ENCODE measurements at places on chromosomes 16 and 17. TPM values are rescaled to one million over a fixed set of nuclear protein-coding genes. Genes with fewer than 3 reads are reported as not detected.

DNA sequence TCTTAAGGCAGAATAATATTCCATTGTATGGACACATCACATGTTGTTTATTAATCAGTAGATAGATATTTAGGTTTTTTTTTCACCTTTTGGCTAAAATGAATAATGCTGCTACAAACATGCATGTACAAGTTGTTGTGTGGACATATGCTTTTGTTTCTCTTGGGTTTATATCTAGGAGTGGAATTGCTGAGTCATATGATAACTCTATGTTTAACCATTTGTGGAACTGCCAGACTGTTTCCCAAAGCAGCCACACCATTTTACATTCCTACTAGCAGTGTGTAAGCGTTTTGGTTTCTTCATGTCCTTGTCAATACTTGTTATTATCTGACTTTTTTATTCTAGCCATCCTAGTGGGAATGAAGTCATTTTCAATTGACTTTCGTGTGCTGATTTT, 21.3 kb downstream of the CYLD start:
- DNase-seq = no peak

GRCh38 chr16:58046936-58047335, 21.4 kb downstream of the MMP15 start:
- DNase-seq = no peak

DNA sequence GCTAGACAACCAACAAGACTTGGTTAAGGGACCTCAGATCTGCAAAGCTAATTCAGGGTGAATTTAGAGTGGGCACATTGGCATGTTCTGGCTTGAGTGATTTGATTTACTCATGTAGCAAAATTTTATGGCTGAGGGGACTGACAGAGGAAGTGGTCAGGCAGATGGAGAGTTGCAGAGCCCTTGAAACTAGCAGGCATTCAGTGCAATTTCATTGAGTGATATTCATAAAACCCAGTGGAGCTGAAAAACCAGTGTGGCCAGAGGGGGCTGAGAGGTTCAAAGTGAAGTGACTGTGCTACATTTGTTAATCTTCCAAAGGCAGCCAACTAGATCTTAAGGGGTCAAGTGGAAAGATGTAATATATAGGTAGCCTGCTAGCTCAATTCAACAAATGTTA, 2.2 kb upstream of the TMEM94 start:
- DNase-seq = no peak

The C16orf92 gene
- total RNA-seq = not detected

GRCh38 chr17:82662711-82663261, 14.5 kb upstream of the WDR45B start:
- DNase-seq = no peak

The JPH3 gene
- 7.1 TPM for total RNA-seq

The CBX8 gene
- 15.2 TPM for total RNA-seq

- DNase-seq = no peak
These were observed 95.0 kb downstream of the RAB11FIP4 start for GRCh38 chr17:31486351-31487062.

DNA sequence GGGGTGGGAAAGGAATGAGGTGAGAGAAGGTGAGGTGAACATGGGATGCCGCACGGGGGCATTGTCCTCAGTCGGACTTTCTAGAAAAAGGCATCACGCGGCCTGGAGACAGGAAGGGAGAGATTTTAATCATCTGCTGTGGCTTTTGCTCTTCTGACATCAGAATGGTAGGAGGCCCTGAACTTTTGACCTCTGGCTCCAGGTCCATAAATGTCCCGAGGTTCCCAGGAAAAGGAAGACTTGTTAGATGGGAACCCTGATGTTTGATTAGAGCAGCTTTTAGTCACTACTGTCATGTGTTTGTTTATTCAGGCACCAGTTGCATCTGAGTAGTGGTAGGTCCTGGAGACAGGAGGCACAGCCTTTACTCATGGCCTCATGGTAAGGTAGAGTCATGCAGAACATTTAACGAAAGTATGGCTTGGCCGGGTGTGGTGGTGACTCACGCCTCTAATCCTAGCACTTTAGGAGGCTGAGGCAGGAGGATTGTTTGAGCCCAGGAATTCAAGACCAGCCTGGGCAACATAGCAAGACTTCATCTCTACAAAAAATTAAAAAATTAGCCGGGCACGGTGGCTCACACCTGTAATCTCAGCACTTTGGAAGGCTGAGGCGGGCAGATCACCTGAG, 203.1 kb downstream of the MSI2 start:
- no peak for DNase-seq

The SLC5A2 gene
- total RNA-seq = not detected

The RAD51C gene
- 67.6 TPM for total RNA-seq

GRCh38 chr17:6657633-6658287, 6.2 kb downstream of the C17orf100 start:
- DNase-seq = no peak

The SGCA gene
- total RNA-seq = 1.5 TPM

DNA sequence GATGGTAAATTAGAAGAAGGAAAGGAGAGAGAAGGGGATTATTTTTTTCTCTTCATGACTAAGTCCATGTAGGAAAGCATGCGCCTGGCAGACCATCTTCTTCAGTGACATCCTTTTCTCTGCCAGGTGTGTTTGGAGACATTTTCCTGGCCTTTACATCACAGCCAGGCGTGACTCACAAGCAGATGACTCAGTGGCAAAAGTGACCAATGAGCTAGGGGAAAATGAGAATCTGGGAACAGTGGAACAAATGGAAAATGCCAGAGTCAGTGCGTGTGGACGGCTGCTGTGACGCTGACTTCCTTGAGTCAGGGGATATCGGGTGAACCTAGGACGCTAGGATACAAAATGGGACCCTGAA, 9.4 kb downstream of the KIAA0513 start:
- no peak for DNase-seq

The ADORA2B gene
- 1.9 TPM for total RNA-seq

DNA sequence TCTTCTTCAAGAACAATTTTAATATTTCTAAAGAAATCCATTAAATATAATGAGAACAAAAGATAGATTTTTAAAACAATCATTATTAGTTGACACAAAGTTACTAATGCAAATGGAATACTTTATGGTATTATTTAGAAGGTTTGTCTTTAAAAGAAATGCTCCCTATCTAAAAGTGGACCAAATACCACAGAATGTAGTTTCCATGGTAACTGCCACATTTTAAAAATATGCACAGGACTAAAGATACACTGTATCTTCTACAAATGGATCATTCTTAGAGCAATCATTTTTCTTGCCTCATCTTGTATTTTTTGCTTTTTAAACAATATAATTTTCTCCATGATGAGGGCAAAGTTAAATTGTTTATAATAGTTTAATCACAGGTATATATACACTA, 296.0 kb downstream of the CEP112 start:
- no peak for DNase-seq

GRCh38 chr16:78744796-78745107, 645.3 kb downstream of the WWOX start:
- DNase-seq = no peak

The HLF gene
- 0.11 TPM for total RNA-seq

The IRX6 gene
- not detected for total RNA-seq

GRCh38 chr16:81018496-81018895, 11.5 kb downstream of the CENPN start:
- no peak for DNase-seq

The DNAH9 gene
- total RNA-seq = 0.62 TPM

- no peak for DNase-seq
These were observed 102.9 kb downstream of the HIC1 start for GRCh38 chr17:2157675-2158395.

DNA sequence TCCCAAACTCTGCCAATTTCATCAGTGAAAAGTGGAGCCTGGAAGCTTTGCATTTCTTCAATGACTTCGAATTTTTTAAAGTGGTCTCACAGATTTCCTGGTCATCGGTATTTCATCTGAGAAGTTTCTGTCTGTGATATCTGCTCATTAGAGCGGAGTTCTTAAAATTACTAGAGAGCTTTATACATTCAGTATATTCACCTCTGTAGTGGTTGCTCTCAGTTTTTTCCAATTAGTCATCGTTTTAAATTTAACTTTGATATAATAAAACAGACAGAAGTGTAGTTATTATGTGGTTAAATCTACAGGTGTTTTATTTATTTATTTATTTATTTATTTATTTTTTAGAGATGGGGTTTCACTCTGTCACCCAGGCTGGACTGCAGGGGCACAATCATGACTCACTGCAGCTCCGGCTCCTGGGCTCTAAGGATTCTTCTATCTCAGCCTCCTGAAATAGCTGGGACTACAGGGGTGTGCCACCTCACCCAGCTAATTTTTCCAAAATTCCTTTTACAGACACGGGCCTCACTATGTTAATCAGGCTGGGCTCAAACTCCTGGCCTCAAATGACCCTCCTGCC, 16.0 kb downstream of the ARHGAP17 start:
- DNase-seq = no peak

- peak; percentile 22 for DNase-seq
These were observed 35.9 kb downstream of the HSBP1 start for GRCh38 chr16:83843657-83844056.

- peak; percentile 39 for DNase-seq
These were observed 23.7 kb downstream of the HELZ start for GRCh38 chr17:67221062-67221998.

DNA sequence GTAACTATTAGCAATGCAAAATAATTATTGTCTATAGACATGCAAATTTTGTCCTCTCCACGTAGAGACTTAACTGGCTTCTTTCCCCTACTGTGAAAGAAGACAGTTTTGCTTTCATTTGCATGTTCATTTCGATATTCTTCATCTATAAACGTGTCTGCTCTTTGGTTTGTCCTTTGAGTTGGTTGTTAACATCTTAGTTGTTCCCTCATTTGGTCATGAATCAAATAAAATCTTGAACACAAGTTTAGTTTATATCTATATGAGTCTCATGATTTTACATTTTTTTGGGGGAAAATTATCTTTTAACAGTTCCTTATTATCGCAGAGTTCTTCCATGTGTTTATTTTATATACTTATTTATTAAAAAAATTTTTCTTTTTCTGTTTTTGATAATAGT, 214.4 kb downstream of the UTP18 start:
- no peak for DNase-seq

The SLC7A5 gene
- 8.8 TPM for total RNA-seq

- no peak for DNase-seq
These were observed 455 bp downstream of the ATP1B2 start for GRCh38 chr17:7651097-7651664.

GRCh38 chr17:42337442-42337841, 49.1 kb downstream of the STAT5A start:
- DNase-seq = no peak

The HS3ST3B1 gene
- 21.2 TPM for total RNA-seq

- no peak for DNase-seq
These were observed 25.2 kb upstream of the ERN1 start for GRCh38 chr17:64155129-64155528.

- DNase-seq = no peak
These were observed 37.3 kb downstream of the PIEZO1 start for GRCh38 chr16:88747588-88748301.
